ENCODE measurements at places on chromosomes 4 and X.

DNA sequence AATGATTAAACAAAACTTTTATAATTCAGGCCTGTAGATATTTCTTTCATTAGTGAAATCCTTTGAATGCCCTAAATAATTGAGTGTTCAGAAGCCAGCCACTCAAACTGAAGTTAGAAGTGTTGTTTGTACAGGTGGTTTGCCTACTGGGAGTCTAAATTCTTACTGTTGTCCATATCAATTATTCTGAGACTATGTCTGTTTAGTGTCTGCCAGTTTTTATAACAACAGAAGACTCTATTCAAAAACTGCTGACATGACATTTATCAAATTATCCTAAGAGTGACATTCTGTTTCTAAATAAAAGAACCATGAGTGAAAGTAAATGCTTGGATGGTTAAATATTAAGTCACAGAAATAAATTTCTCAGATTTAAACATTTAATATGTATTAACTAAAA lies 375.1 kb downstream of the FAT4 start:
- DNase-seq = no peak

DNA sequence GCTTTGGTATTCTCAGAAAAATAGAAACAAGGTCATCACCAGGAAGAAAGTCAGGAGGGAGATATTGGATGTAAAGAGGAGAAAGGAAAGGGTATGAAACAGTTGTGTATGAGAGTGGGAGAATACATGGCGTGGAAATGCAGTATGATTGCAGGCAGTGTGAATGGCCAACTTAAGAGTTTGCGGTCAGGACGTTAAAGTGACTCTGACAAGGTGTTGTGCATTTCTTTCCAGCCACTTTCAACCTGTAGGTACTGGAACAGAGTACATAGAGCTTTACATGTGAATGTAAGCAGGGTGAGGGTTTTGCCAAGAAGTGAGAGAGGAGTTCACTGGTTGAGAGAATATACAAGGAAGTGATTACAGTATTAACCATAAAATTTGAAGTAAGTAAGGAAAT lies 15.7 kb downstream of the ATP10D start:
- DNase-seq = no peak

DNA sequence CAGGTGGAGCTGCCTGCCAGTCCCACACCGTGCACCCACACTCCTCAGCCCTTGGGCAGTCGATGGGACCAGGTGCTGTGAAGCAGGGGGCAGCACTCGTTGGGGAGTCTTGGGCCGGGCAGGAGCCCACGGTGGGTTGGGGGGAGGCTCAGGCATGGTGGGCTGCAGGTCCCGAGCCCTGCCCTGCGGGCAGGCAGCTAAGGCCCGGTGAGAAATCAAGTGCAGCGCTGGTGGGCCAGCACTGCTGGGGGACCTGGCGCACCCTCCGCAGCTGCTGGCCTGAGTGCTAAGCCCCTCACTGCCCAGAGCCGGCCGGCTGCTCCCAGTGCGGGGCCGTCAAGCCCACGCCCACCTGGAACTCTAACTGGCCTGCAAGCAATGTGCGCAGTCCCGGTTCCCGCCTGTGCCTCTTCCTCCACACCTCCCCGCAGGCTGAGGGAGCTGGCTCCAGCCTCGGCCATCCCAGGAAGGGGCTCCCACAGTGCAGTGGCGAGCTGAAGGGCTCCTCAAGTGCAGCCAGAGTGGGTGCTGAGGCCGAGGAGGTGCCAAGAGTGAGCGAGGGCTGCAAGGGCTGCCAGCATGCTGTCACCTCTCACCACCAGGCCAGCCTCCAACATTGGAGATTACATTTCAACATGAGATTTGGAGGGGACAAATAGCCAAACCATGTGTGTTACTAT lies 197.2 kb downstream of the NPNT start:
- no peak for DNase-seq

DNA sequence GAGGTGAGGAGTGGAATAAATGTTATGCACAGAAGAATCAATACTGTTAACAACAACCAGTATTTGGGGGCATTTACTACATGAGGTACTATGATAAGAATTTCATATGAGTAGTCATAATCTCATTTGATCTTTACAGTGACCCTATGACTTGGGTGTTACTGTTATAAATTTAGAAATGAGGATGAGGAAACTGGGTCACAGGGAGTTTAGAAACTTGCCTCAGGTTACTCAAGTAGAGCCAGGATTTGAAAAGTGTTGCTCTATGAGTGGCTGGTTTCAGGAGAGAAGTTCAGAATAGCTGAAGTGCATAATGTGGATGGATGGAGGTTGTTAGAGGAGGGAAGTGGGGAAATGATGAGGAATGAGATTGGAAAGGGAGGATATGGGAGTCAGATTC lies 16.6 kb upstream of the DDIT4L start:
- DNase-seq = no peak

DNA sequence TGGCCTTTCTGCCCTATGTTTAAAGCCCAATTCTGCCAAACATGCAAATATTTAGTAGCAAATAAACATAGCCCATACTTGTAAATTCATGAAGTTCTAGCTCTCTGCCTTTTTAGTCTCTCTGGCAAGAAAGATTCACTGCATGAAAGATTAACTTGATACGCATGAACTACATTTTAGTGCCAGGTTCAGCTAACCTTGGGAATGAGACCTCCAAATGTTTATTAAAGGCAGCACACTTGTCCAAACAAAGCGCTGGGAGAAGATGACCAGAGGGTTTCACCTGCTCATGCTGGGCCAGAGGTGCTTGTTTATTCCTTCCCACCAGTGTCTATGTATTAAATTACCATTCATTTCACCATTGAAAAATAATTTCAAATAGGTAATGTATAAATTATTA lies 44.5 kb upstream of the IL1RAPL1 start:
- DNase-seq = no peak

- DNase-seq = no peak
Measured at GRCh38 chrX:70426286-70427278, 3.5 kb downstream of the GDPD2 start.

GRCh38 chrX:53223955-53224859 lies 800 bp downstream of the KDM5C start:
- no peak for DNase-seq

GRCh38 chr4:183670251-183670650 lies 11.2 kb downstream of the TRAPPC11 start:
- DNase-seq = no peak

- no peak for DNase-seq
Measured at GRCh38 chr4:20431543-20431951, 179.8 kb downstream of the SLIT2 start.

GRCh38 chrX:4935846-4936245 lies 1222.4 kb upstream of the PRKX start:
- DNase-seq = peak; percentile 65

GRCh38 chr4:150769845-150770244 lies 187.9 kb downstream of the MAB21L2 start:
- no peak for DNase-seq

- DNase-seq = peak; percentile 97
Measured at GRCh38 chr4:13982010-13982409, 354.5 kb upstream of the BOD1L1 start.

GRCh38 chr4:6951880-6952381 lies 42.3 kb downstream of the TBC1D14 start:
- DNase-seq = peak; percentile 77

- no peak for DNase-seq
Measured at GRCh38 chr4:133968174-133968573, 233.4 kb downstream of the PABPC4L start.

- no peak for DNase-seq
Measured at GRCh38 chrX:51053741-51054140, 143.2 kb downstream of the BMP15 start.

- no peak for DNase-seq
Measured at GRCh38 chr4:16150716-16151115, 66.9 kb upstream of the PROM1 start.

- peak; percentile 15 for DNase-seq
Measured at GRCh38 chrX:17812763-17813162, 48.3 kb downstream of the RAI2 start.

Measured in hematopoietic multipotent progenitor cell treated with erythropoietin and hydrocortisone succinate and interleukin-3 and kit ligand, for 6 days (in vitro differentiated cells).